ENCODE measurements at places on chromosomes 6 and 20. TPM values are rescaled to one million over a fixed set of nuclear protein-coding genes. Genes with fewer than 3 reads are reported as not detected.

GRCh38 chr20:840503-840857 is 7.0 kb downstream of the FAM110A start:
- DNase-seq = no peak
- peaks cover 10% of the 10 kb centered on the region for H3K4me1 ChIP-seq
- H3K27ac ChIP-seq = no peak overlapping the region
- peaks cover 60% of the 10 kb centered on the region for H3K27me3 ChIP-seq
- peaks cover 5% of the 10 kb centered on the region for H3K36me3 ChIP-seq
- H3K4me3 ChIP-seq = peak overlapping the region; percentile 78

DNA sequence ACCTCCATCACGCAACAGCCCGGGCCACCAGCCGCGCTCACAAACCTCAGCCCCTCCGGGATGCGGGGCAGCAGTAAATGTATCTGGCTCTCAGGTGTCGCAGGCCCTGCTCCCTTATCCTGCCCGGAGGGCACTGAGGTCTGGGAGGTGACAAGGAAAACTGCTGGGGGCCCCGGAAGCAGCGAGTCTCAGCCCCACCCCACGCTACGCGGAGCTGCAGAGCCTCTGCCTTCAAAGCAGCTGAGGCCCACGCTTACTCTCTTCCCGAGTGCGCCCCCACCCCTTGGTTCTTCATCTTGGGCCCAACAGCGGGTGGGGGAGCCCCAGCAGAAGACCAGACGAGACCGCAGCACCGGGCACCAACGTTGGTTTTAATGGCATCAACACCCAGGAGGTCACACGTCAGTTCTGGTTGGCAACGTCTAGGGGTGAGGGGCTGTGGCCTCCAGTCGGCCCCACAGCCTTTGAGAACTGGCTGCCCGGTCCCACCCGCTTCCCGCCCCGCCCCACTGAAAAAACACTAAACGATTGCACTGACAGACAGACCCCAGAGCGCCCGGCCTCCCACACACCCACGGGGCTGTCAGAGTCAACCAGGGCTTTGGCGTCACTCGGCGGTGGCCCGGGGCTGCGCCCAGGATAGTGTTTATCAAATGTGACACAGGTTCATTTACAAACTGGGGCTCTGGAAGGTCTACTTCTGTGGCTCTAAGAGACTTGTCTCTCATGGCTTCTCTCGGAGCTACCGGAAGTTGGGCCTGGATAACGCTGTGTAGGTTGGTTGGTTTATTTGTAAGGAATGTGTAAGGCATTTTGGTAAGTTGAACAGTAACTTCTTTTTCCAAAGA is 43.7 kb downstream of the DSTN start:
- DNase-seq = no peak
- no peaks in the 10 kb centered on the region for H3K4me1 ChIP-seq
- no peaks in the 10 kb centered on the region for H3K27me3 ChIP-seq
- no peak overlapping the region for H3K27ac ChIP-seq
- H3K36me3 ChIP-seq = no peaks in the 10 kb centered on the region

The ARMH2 gene
- not detected for total RNA-seq

The MTHFD1L gene
- total RNA-seq = 67.6 TPM

The CLDN20 gene
- not detected for total RNA-seq

GRCh38 chr20:7723284-7723683 is 217.0 kb downstream of the HAO1 start:
- no peaks in the 10 kb centered on the region for H3K36me3 ChIP-seq
- DNase-seq = no peak
- H3K27me3 ChIP-seq = peaks cover 3% of the 10 kb centered on the region
- no peak overlapping the region for H3K27ac ChIP-seq
- H3K4me1 ChIP-seq = no peaks in the 10 kb centered on the region

The ADGB gene
- total RNA-seq = not detected

DNA sequence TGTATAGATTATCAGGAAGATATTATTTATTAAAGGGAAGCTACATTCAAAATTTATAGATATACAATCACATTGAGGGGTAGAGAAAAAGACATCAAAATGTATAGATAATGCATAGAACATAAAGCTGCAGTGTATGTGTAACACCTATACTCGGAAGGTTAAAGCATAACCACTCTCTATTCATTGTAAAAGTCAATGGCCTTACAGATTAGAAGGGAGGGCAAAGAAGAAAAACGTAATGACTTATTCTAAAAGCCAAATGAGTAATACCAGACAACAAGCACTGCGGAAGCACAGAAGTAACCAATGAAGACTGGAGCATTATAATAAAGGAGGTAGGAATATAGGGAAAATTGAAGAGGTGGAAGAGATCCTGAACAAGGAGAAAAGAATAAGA is 11.3 kb downstream of the HBS1L start:
- H3K27ac ChIP-seq = no peak overlapping the region
- peaks cover 2% of the 10 kb centered on the region for H3K36me3 ChIP-seq
- H3K27me3 ChIP-seq = no peaks in the 10 kb centered on the region
- DNase-seq = no peak
- no peak overlapping the region for H3K4me3 ChIP-seq
- no peaks in the 10 kb centered on the region for H3K4me1 ChIP-seq

The CCDC170 gene
- total RNA-seq = 0.25 TPM

GRCh38 chr20:60690771-60691170 is 561.3 kb upstream of the CDH4 start:
- H3K36me3 ChIP-seq = no peaks in the 10 kb centered on the region
- H3K4me1 ChIP-seq = peaks cover 23% of the 10 kb centered on the region
- H3K27ac ChIP-seq = no peak overlapping the region
- no peak for DNase-seq

- no peaks in the 10 kb centered on the region for H3K36me3 ChIP-seq
- no peak overlapping the region for H3K27ac ChIP-seq
- no peak overlapping the region for H3K4me3 ChIP-seq
- no peaks in the 10 kb centered on the region for H3K4me1 ChIP-seq
- H3K27me3 ChIP-seq = no peaks in the 10 kb centered on the region
Observed at GRCh38 chr6:104312851-104313250, 546.9 kb downstream of the HACE1 start.

GRCh38 chr6:34132486-34133185 is 13.3 kb downstream of the GRM4 start:
- H3K36me3 ChIP-seq = no peaks in the 10 kb centered on the region
- no peak overlapping the region for H3K4me3 ChIP-seq
- H3K27ac ChIP-seq = no peak overlapping the region
- peaks cover 3% of the 10 kb centered on the region for H3K4me1 ChIP-seq
- H3K27me3 ChIP-seq = peaks cover 31% of the 10 kb centered on the region
- peak; percentile 73 for DNase-seq

DNA sequence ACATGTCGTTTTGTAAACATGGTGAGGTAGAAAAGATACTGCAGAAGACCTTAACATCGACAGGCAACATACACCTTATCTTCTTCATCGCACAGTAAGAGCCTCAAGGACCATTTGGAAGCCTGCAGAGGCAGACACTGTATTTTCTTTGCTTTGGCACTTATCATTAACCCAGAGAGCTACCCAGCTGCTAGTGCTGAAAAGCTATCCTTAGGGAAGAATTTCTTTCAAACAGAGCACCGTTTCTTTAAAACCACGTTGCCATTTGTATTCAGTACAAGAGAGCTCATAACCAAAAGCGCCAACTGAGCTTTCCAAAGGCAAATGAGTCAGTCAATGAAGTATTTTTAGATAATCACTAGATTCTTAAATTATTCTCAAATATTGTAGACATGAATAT is 306.6 kb downstream of the EPM2A start:
- H3K4me3 ChIP-seq = no peak overlapping the region
- H3K27me3 ChIP-seq = no peaks in the 10 kb centered on the region
- peaks cover 7% of the 10 kb centered on the region for H3K4me1 ChIP-seq
- no peaks in the 10 kb centered on the region for H3K36me3 ChIP-seq
- DNase-seq = no peak

DNA sequence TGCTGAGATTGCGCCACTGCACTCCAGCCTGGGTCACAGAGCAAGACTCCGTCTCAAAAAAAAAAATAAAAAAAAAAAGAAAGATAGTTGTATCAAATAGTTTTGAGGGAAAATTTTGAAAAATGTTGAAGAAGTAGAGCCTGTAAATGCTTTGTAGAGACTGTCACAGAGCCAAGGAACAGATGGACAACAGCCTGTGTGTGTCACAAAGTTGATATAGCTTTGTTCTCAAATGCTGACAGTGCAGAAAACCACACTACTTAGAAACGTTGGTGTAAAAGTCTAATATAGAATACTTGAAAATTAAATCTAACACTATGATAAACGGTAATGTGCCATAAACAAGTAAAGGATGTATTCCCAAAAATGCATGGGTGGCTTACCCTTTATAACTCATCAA is 25.4 kb downstream of the PTK7 start:
- no peak overlapping the region for H3K27ac ChIP-seq
- H3K27me3 ChIP-seq = no peaks in the 10 kb centered on the region
- no peak overlapping the region for H3K4me3 ChIP-seq
- no peaks in the 10 kb centered on the region for H3K36me3 ChIP-seq

The VGLL2 gene
- 0.16 TPM for total RNA-seq

The APOM gene
- 3.8 TPM for total RNA-seq

- H3K27ac ChIP-seq = no peak overlapping the region
- H3K4me1 ChIP-seq = no peaks in the 10 kb centered on the region
- H3K36me3 ChIP-seq = no peaks in the 10 kb centered on the region
- peaks cover 2% of the 10 kb centered on the region for H3K27me3 ChIP-seq
Observed at GRCh38 chr6:51963980-51964379, 123.4 kb downstream of the PKHD1 start.

The TBX18 gene
- 0.47 TPM for total RNA-seq

- peaks cover 2% of the 10 kb centered on the region for H3K36me3 ChIP-seq
- peaks cover 19% of the 10 kb centered on the region for H3K4me1 ChIP-seq
- no peak overlapping the region for H3K27ac ChIP-seq
- no peak overlapping the region for H3K4me3 ChIP-seq
Observed at GRCh38 chr6:134079406-134079921, 27.0 kb upstream of the SLC2A12 start.

DNA sequence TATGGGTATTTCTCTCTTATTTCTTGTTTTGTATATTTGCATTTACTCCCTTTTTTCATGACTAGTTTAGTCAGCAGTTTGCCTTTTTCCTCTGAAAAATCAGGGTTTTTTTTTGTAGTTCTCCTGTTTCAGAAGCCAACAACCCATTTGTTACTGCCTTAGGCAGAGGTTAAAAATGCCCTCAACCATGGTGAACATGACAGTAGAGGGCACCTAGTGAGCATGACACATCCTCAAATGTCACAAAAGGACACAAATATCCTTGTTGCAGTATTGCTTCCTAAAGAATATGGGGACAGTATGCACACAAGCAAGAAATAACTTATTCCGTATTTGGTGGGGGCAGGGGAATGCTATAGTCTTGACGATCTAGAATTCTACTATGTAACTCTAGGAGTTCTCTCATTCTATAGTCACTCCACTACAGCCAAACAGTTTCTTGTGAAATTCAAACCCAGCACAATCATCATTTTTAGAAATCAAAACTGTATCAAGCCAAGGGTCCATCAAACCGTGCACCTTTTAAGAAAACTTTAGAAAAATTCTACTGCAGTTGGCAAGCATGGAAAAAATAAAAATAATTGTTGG is 47.0 kb downstream of the GOPC start:
- H3K4me1 ChIP-seq = peaks cover 4% of the 10 kb centered on the region
- no peak overlapping the region for H3K4me3 ChIP-seq
- H3K27me3 ChIP-seq = no peaks in the 10 kb centered on the region

The TFAP2C gene
- total RNA-seq = 4.0 TPM

GRCh38 chr20:34984756-34985261 is 29.1 kb downstream of the MYH7B start:
- DNase-seq = no peak
- peak overlapping the region; percentile 13 for H3K27ac ChIP-seq
- H3K4me3 ChIP-seq = no peak overlapping the region
- H3K27me3 ChIP-seq = peaks cover 32% of the 10 kb centered on the region
- peaks cover 3% of the 10 kb centered on the region for H3K36me3 ChIP-seq

DNA sequence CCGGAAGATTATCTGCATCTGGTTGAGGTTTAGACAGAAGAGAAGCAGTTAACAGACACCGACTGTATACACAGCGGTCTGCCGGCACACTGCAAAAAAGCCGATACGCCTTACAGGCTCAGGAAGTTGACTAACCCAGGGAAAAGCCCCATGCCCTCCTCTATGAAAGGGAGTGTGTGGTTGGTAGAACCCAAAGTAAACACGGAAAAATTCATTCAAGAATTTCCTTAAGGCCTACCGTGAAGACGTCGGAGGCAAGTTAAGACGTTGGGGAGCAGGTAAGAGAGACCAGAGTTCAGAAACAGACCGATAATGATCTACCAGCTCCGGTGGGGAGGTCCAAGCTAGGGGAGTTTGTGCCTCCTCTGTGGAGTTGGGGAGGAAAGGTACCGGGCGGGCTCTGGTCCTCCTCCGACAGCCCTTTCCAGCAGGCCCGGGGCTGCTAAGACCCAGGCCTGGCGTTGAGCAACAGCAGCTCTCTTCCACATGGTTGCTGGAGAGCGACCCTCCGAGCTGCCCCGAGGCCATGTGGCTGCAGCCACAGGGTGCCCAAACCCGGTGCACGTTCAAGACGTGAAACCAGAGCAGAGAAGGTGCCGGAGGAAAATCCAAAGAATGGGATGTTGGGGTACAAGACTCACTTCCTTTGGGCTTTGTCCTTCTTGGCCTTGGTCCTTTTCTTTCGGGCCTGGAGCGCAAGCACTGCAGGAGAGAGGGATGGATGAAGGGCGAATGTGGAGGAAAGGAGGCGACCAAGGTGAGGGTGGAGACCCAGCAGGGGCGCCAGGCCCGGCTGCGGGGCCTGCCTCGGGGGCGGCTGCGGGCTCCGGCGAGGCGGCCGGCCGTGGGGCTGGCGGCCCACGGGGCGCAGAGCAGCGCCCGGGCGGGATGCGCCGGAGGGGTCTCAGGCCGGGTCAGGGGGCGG is 809 bp downstream of the SRPK1 start:
- H3K4me1 ChIP-seq = peaks cover 35% of the 10 kb centered on the region
- H3K4me3 ChIP-seq = peak overlapping the region; percentile 97
- no peaks in the 10 kb centered on the region for H3K36me3 ChIP-seq
- H3K27me3 ChIP-seq = no peaks in the 10 kb centered on the region

GRCh38 chr20:23003077-23003635 is 32.0 kb upstream of the SSTR4 start:
- H3K27me3 ChIP-seq = peaks cover 8% of the 10 kb centered on the region
- H3K4me1 ChIP-seq = no peaks in the 10 kb centered on the region
- H3K36me3 ChIP-seq = no peaks in the 10 kb centered on the region
- no peak overlapping the region for H3K4me3 ChIP-seq
- H3K27ac ChIP-seq = no peak overlapping the region

The HLA-DPA1 gene
- 1.8 TPM for total RNA-seq

GRCh38 chr6:31243508-31243907 is 28.4 kb downstream of the HLA-C start:
- H3K27me3 ChIP-seq = peaks cover 29% of the 10 kb centered on the region
- H3K4me3 ChIP-seq = no peak overlapping the region
- H3K36me3 ChIP-seq = peaks cover 7% of the 10 kb centered on the region
- H3K27ac ChIP-seq = no peak overlapping the region
- no peaks in the 10 kb centered on the region for H3K4me1 ChIP-seq

- no peaks in the 10 kb centered on the region for H3K4me1 ChIP-seq
- DNase-seq = no peak
- H3K36me3 ChIP-seq = peaks cover 3% of the 10 kb centered on the region
- H3K4me3 ChIP-seq = no peak overlapping the region
- no peak overlapping the region for H3K27ac ChIP-seq
Observed at GRCh38 chr20:40251284-40251932, 437.6 kb downstream of the MAFB start.

The HLA-DQB1 gene
- total RNA-seq = 0.23 TPM

DNA sequence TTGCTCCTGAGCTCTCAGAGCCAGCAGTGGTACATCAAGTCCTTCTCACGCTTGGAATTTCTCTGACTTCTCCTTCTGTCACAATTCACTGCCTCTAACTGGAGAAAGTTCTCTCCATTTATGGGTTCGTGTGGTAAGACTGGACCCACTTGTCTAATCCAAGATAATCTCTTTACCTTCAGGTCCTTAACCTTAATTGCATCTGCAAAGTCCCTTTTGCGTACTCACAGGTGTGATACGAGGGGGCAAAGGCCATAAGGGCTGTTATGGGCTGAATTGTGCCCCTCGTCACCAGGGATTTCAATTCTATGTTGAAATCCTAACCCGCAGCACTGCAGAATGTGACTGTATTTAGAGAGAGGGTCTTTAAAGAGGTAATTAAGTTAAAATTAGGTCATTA is 27.5 kb upstream of the TBC1D22B start:
- no peak overlapping the region for H3K4me3 ChIP-seq
- H3K27me3 ChIP-seq = peaks cover 2% of the 10 kb centered on the region
- no peaks in the 10 kb centered on the region for H3K4me1 ChIP-seq
- no peak for DNase-seq
